ENCODE measurements at places on chromosomes 6 and 20.

DNA sequence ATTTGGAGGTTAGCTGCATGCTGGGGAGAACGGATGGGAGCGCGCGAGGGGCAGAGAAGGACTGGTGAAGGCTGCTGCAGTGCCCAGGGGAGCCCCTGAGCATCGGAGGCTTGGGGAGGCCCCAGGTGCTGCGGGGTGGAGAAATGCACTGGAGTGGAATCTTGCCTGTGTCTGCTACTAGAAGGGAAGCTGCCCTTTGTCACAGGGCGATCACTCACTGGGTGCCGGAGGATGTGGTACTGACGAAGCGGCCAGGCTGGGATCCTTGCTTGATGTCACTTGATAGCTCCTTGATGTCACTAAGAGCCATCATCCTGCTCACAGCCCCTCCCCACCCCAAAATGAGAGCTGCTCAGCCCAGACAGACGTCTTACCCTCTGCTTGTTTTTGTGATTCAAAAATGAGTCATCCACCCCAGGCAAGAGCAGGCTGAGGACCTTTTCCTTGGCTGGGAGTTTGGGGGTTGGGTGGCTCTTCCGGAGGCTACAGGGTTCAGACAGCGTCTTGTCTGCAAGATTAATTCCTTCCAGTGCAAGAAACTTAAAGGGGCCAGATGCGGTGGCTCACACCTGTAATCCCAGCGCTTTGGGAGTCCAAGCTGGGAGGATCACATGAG is 62.6 kb upstream of the PMEPA1 start:
- DNase-seq, result peak; percentile 63

GRCh38 chr20:19310541-19310940 is 98.1 kb downstream of the SLC24A3 start:
- no peak for DNase-seq

DNA sequence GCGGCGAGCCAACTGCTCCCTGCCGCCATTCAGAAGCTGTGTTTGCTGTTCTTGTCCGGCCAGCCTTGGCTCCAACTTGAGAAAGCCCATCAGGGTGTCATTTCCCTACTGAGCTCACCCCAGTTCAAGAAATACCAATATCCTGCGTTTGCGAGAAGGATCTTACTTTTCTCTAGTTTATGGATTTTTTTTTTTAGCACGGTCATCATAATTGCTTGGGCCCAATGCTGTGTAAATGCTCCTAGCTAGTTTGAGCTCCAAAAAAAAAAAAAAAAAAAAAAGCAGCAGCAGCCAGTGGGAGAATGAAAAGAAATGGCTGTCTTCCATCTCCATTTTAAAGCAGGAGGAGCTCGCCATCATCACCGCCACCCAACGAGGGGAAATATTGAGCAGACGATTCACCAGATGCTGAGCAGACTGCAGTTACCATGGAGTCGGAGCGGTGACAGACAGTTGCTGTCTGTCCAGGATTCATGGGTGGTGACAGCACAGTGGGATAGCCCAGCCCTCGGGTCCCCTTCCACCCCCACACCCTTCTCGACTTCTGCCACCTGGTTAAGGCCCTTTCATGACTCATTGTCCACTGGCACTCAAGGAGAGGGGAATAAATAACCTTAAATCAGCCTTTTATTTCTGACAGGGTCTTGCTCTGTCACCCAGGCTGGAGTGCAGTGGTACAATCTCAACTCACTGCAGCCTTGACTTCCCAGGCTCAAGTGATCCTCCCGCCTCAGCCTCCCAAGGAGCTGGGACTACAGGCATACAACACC is 132.4 kb upstream of the SNX9 start:
- DNase-seq, result no peak

DNA sequence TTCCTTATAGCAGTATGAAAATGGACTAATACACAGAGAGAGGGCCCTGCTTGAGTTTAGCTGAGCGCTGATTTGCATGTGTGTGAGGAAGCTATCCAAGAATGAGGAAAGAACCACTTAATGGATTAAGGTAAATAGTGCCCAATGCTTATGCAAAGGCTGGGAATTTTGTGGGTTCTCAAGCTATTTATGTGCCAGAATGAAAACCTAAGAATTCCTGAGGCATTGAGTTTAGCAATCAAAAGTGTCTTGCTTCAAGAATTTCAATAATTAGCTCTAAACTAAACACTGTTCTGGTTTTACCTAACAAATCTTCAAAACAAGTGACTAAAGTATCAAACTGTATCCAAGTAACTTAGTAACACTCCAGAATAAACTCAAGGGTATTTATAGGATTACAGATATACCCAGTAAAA is 7.0 kb upstream of the OR14J1 start:
- no peak for DNase-seq

GRCh38 chr6:137764464-137764863 is 102.6 kb upstream of the TNFAIP3 start:
- DNase-seq, result no peak

GRCh38 chr20:3798908-3799248 is 2.8 kb downstream of the CDC25B start:
- no peak for DNase-seq

GRCh38 chr20:49587111-49587570 is 19.2 kb upstream of the PTGIS start:
- DNase-seq, result no peak

DNA sequence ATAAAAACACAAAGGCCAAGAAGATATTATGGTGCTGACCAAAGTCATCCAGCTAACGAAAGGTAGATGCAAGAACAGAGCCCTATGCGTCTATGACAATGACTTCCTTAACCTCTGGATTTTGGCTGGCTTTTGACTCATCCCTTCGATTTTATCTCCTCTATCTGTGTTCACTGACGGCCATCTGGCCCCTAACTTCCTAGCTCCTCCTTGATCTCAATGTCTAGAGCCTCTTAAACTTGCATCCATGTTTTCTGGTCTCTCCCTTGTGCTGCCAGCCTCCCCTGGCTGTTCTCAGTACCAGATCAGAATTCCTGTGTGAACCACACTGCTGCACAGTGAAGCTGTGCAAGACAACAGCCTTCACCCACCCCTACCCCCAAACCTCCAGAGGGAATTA is 452.9 kb downstream of the UTRN start:
- DNase-seq, result no peak

GRCh38 chr6:119310486-119311036 is 39.0 kb downstream of the MAN1A1 start:
- no peak for DNase-seq

- no peak for DNase-seq
These were observed 49.3 kb upstream of the MYL9 start for GRCh38 chr20:36491901-36492617.

DNA sequence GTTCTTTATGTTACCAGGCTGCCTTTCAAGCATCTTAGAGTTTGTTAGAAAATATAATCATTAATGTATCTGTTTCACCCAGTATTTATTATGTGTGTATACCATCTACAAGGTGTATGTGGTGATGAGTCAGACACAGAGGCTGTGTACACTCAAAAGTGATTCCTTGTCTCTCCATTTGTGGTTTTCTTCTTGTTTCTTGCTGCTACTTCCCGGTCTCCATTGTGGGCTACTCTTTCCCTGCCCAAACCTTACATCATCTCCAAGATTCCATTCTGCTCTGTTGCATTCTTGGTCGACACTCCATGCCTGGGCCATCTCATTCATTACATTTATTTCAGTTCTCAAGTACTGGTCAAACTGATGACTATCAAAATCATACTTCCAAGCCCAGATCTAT is 182.2 kb upstream of the STXBP5 start:
- no peak for DNase-seq

GRCh38 chr6:153976921-153977693 is 61.9 kb upstream of the OPRM1 start:
- DNase-seq, result no peak

DNA sequence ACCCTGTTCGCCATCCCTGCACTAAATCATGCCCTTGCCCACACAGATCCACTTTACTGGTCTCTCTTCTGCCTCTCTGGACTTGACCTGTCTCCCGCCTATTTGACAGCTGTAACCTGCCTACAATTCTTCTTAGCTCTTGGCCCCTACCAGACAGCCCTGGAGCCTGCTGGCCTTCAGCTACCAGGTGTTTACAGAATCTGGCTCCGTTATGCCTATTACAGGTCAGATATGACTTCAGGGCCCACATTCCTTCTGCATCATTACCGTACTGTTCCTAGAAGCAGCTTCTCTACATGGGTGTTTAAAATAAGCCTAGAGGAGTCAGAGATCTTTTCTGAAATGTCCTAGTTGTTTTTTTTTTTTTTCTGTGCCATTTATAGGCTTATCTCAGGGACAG is 45.4 kb upstream of the CCN6 start:
- no peak for DNase-seq

DNA sequence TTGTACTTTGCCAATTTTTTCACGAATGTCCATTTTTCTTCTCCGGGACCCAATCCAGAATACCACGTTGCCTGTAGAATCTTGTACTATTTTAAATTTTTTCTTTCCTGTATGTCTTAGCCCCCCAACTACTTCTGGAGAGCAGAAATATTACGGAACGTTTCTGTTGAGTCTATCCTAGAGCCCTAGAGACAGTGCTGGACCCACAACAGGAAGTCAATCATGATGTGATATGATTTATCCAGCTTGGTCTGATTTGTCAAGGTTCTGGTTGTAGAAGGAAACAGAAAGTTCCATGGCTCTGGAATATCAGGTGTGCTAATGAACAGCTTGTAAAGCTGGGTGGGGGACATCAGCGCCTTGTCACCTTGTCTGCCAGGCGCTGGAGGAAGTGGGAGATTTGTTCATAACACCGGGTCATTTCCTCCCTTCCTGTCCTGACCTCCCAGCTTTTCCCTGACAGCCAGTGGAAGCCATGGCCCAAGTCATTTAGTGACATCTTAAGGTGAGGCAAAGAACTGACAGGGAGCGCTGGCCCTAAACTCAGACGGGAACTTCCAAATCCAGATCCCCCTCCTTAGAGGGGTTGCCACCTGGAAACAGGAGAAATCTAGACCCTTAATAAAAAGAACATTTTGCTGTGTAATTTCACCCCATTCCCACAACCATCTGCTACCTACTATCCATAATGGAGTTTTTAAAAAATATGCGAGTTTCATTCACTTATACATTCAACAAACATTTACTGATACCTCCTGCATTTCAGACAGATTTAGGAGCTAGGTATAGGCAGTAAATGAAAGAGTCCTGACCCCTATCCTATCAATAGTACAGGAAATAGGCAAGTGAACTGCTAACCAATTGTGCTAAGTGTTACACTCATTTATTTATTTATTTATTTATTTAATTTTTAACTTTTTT is 130.5 kb downstream of the ZFP64 start:
- peak; percentile 9 for DNase-seq

DNA sequence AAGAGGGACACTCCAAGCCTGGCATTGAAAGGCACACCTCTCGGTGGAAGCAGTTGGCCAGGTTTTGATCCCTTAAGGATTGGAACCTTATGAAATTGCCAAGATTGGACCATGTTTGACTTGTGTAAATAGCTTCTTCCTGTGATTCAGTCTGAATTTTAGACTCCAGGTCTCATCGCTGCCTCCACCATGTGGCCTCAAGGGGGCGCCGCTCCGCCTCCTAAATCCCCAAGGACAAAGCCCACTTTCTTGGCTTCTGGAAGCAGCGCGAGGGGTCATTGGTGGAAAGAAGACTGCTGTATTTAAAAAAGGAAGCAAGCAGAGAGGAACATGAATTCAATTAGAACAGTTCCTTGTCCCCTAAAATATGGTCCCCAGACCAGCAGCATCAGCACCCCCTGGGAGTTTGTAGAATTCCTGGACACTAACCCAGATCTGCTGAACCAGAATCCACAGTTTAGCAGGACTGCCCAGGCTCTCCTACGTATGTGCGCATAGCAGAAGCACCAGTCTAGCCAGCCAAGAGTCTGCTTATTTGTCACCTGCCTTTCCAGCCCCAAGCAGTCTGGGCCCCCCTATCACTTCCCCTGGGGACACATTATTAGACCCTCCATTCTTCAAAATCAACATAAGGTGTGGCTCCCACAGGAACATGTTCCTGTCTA is 108.5 kb downstream of the LY86 start:
- peak; percentile 45 for DNase-seq

DNA sequence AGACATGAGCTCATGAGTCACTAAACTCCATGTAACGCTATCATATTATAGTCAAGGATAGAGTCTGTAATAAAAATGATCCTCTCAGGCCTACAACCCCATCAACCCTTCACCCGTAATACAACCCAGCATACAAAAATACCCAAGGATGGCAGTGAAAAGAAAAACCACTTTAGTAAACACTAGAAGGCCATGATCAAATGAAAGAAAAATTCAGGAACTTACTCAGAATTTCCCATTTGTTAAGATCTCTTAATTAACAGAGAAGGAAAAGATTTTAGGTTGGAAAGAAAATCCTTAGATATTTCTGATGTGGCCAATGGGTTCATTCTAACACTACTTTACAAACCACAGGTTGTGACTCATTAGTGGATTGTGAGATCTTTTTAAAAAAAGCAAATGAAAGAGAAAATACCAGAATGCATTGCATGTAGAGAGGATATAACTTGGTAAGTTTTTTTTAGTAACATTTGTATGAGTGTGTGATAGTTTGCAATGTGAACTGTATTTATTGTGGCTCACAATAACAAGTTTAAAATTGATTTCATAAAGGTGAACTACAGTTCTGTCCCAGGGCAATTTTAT is 8.0 kb upstream of the UBE2J1 start:
- no peak for DNase-seq

- DNase-seq, result no peak
These were observed 27.6 kb downstream of the DCDC2 start for GRCh38 chr6:24330137-24330732.

GRCh38 chr20:23880417-23880816 is 869 bp upstream of the CST5 start:
- DNase-seq, result no peak

GRCh38 chr20:32470025-32470861 is 112.1 kb downstream of the ASXL1 start:
- DNase-seq, result peak; percentile 31

GRCh38 chr6:126170978-126171382 is 168.9 kb upstream of the CENPW start:
- DNase-seq, result peak; percentile 35

GRCh38 chr6:130932921-130933320 is 105.7 kb downstream of the SMLR1 start:
- no peak for DNase-seq

DNA sequence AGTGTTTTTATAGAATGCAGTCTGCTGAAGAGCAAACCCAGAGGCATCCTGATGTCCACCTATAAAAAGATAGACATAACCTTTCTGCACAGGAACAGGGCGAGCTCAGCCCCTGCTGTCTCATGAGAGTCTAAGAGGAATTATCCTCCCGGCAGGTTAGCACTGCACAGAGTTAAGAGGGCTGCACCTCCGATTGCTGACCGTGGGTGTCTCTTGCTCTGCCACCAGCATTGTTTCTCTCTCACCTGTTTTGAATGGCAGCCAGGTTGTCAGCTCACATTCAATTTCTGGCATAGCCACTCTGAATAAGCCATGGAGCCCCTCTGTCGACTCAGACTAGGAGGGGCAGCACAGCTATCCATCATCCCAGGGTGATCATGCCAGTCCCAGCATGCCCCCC is 211.2 kb downstream of the PHACTR1 start:
- DNase-seq, result no peak

Data from RKO (cell line).